Spinal cord (tissue), 10 donors: ENCODE measurements at places on chromosomes 4 and X.

DNA sequence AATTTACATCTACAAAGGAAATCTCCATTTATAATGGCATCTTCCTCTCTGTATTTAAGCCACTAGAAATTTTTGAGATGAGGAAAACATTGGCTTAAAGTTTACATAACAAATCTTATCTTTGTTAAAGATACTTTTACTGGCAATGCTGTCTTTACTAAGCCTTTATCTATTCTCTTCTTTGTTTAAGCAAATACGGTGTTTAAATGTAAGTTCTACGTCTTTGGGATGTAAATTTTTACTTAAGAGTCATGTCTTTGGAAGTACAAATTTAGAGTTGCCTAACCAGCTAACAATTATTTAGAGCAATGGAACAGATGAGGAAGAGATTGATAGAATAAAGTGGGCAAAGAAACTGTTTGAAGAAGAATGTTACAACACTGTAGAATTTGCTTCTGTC lies 1024.0 kb upstream of the PCDH10 start:
- no peak for DNase-seq

- no peak for DNase-seq
Observed at GRCh38 chrX:152020888-152021287, 46.4 kb upstream of the GABRE start.

DNA sequence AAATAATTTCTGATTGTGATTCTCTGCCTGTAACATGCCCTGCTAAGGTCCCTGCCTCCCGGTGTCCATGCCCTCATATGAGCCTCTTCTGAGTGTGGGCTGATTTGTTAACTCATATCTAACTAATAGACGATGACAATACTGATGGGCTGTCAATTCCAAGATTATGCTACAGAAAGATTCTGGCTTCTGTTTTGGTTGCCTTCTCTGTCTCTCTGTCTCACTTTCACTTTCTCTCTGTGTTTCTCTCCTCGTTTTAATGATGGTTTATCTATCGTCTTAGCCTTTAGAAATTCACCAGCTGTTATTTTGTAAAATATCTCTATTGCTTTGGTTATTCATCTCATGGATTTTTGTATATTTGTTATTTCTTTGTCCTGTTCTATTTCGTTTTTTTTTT lies 312.5 kb upstream of the ANXA10 start:
- no peak for DNase-seq

- no peak for DNase-seq
Observed at GRCh38 chr4:77193511-77194102, 36.6 kb downstream of the CCNG2 start.
